Activated CD4-positive, alpha-beta T cell treated with anti-CD3 and anti-CD28 coated beads, Interleukin-2, amount 10 ng/mL, durations not matched to agents 24 days and 14 days (primary cell): ENCODE measurements at places on chromosomes 11 and 22. TPM values are rescaled to one million over a fixed set of nuclear protein-coding genes. Genes with fewer than 3 reads are reported as not detected.

DNA sequence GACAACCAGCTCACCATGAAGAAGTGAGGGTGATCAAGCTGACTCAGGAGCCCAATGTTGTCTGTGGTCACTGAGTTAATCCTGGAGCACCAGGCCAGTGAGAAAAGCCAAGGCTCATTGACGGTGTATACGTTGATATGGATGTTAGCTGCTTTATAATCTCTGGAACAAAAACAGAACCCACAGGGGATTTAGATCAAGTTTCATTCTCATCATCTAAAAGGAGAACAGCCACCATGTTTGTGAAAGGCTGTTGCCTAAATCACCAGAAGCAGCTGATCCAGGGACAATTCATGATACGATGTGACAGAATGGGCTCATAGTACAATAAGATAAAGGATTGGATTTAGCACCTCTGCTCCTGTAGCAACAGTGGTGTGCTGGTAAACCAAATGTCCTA lies 68.5 kb downstream of the GDPD4 start:
- DNase-seq: no peak

DNA sequence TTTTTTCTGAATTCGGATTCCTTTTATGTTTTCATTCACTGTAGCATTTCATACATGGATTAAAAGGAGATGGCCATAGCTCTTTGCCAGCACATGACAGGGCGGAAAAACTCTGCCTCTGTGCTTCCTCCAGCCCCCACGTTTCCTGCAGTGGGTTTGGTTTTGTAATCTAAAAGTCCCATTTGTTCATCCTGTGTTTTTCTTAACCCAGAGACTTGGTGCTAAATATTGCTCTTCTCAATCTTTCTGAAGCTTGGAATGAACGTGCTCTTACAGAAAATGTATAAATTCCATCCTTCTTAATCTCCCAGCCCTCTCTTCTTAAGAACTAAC lies 89.9 kb downstream of the PPP6R3 start:
- peak; percentile 68 for DNase-seq

- no peak for DNase-seq
Measured at GRCh38 chr11:64379160-64379559, 20.2 kb downstream of the RPS6KA4 start.

- no peak for DNase-seq
Measured at GRCh38 chr11:65414776-65415498, 7.7 kb upstream of the NEAT1 start.

DNA sequence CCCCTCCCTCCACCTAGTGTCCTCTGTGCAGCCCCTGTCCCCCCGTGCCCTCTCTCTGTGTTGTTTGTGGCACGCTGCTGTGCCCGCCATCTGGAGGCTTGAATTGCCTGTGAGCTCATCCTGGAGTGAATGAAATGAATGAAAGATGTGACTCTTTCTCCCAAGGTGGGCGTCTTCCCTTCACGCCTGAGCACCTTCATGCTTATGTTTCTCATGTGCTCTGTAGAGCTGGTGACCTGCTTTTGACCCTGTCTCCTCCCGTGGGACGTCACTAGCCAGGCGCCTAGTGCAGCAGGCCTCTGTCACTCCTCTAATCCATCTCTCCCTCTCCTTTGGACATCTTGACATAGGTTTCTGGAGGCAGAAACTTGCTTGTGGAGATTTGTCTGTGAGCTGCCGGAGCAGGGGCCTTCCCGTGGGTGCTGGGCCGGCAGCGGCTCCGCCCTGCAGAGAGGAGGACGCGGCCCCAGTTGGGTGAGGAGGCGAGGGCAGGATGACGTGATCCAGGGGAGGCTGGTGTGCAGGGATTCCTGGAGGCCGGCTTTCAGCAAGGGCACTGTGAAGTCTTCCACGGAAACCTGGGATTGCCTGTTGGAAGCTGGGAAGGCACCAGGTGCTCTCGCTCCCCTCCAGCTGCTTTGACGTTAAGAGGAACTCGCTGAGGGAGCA lies 40.6 kb downstream of the MUC6 start:
- no peak for DNase-seq

- DNase-seq: no peak
Measured at GRCh38 chr22:48242461-48242864, 1480.0 kb downstream of the TBC1D22A start.

- no peak for DNase-seq
Measured at GRCh38 chr11:70584498-70585235, 186.3 kb downstream of the CTTN start.

DNA sequence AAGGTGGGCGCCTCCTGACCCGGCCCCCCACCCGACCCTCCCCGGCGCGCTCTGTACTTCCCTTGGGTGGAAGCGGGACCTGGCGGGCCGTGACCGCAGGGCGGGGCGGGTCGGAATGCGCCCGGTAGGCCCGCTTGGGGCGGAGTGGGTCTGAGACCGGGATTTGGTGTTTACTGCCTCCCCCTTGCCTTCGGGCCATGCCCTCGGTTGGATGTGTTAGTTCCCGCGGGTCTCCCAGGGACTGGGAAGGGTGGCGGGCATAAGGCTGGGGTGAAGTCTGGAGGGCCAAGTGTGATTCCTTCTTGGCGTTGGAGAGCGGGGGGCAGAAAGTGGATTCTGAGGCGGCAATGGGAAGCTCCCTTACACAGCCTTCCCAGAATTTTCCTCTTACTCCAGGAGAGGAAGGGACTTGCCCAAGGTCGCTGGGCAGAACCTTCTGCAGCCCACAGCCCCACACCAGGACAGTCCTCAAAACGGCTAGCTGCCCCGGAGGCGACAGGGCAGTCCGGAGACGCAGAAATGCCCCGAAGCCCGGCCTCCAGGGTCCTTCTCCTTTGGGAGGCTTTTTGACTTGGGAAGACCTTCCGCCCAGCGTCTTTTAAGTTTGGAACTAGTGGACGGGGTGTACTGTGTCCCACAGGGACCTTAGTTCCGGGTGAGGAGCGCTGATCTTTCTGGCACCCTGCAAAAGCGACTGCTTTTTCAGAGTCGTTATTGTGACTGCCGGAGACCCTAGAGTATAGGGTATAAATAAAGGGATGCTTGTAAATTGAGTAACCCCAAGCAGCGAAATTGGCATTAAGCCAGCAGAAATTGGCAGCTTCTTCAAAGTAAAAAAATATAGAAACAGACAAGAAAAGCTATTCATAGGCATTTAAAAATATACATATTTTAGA lies 647 bp downstream of the SWAP70 start:
- DNase-seq: peak; percentile 78

DNA sequence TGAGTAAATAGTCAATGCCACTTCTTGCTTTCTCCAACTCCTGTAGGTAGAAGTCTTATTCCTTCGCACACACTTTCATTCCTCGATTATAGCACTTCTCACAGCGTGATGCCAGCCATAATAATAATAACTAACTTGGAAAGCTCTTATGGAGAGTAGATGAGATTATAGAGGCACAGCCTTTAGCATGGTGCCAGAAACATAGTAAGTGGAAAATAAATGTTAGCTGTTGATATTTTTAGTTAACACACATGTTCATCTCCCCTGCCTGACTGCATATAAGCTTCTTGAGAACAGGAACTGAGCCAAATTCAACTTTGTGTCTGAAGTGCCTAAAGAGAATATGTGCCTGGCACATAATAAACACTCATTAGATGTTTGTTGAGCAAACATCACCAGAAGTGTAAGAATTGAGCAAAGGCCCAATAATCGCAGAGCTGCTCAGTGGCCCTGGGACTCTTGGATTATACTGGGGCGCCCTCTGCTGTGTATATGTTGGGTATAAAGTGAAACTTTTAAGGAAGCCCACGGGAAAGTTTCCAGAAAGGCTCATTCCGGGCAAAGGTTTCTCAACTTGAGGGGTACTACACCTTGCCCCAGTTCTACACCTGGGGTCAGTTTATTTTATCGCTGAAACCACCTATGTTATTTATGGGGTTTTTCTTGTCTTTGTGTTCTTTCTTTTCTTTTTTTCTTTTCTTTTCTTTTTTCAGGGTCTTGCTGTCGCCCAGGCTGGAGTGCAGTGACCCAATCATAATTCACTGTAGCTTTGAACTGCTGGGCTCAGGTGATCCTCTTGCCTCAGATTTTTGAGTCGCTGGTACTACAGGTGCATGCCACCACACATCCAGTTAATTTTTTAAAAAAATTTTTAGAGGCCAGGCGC lies 22.3 kb downstream of the SLN start:
- peak; percentile 88 for DNase-seq

Gene SLC16A8
- total RNA-seq: not detected in 2 replicates

Gene ZFP91
- total RNA-seq: 57.4 and 58.3 TPM in 2 replicates

Gene APOL5
- not detected in 2 replicates for total RNA-seq

Gene ARHGEF17
- 0.05 TPM in 1 of 2 replicates, not detected in the other for total RNA-seq
